ENCODE measurements at places on chromosomes 1 and 21.

GRCh38 chr1:52713590-52713989 is 12.7 kb upstream of the ZYG11B start:
- DNase-seq = no peak

DNA sequence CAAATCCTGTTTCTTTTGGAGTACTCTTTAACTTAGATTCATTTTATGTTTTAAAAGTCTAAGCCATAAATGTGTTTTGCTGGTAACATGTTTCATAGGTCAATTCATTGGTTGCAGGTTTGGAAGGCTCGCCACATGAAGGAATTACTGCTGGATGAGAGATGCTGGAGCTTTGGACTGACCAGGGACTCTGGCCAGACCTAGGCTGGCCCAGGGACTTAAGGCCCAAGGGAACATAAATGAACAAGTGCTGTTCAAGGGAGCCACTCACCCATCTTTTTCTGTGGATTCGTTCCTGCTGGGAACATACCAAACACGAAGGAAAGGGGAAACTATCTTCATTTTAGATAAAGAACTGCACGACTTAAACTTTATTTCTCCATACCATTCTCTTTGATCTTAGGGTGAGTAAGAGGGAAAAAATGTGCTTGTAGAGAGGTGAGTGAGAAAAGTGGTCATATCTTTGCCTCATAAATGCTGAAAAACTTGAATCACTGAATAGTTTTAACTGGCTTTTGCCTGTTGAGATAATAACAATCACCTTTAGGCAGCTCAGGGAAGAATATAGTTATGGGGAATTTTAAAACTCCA is 15.3 kb upstream of the SHCBP1L start:
- no peak for DNase-seq

DNA sequence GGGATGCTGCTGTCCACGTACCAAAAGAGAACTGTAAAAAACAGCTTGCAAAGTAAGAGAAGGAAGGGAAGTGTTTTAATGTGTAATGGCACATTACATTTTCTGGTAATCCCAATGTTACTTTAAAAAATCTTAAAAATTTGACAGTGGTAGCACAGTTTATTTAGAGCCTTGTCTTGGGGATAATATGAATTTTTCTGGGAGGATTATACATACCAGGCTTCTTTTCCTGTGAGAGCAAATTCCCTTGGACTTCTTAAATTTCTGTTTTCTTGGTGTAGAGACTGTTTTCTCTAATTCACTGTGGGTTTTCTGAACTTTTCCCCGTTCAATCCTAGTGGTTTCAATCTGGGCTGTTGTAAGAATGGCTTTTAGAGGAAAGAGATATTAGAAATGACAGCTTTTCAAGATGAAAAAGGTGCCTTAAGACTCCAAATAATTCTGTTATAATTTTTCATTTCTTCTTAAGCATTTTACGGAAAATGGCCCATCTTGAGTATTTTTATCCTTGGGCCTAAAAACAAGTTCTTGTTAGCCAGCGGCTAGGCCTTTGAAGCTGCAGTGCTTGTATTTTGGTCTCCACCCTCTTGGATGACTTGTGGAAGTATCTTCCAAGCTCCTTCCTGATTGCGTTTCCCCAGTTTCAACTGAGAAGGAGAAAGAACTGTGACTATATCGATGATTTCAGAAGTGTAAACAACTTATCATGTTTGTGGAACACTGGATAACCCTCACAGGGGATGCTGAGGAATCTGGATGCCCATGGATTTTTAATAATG is 70.0 kb downstream of the LEPR start:
- no peak for DNase-seq

- DNase-seq = no peak
Observed at GRCh38 chr1:225999912-226000337, 782 bp upstream of the SDE2 start.

- no peak for DNase-seq
Observed at GRCh38 chr1:36100376-36100775, 11.7 kb downstream of the ADPRS start.

DNA sequence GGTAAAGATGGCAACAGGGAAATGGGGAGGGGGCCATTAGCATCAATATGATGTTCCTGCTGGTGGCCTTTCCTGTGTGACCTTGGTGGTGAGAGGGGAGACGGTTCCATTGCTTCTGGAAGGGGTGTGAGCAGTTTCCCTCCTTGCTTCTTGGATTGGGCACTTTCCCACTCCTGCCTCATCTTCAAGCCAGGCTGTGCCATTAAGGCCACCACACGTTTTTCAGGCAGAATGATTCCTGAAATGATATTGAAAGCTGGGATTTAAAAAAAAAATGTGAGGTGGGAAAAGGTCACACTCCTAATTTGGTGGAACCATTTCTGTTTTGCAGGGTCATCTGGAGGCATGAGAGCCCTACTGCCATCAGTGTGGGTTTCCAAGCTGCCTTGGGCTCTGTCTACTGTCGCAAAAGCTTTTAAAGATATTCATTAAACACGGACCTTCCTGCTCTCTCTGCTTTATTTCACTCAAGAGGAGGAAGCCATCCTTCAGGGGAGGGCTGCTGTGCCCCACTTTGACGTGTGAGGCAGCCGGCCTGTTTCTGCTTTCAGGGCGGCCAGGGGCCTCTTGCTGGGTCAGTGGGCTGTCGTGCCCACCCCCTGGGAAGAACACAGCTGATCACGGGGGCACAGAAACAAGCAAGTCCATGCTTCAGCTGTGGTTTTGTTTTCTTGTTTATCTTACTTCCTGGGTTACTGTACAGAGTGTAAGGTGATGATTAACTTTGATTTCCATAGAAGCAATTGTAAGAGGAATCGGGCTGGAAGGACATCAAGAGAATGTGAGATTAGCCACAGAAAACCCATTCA is 8.0 kb downstream of the RIIAD1 start:
- no peak for DNase-seq

GRCh38 chr21:34679051-34679450 is 10.3 kb downstream of the CLIC6 start:
- DNase-seq = no peak

GRCh38 chr21:39675590-39675989 is 62.9 kb downstream of the B3GALT5 start:
- DNase-seq = no peak

GRCh38 chr1:235050911-235051360 is 77.7 kb downstream of the TOMM20 start:
- DNase-seq = no peak

GRCh38 chr1:248730507-248731335 is 24.8 kb downstream of the LYPD8 start:
- no peak for DNase-seq

DNA sequence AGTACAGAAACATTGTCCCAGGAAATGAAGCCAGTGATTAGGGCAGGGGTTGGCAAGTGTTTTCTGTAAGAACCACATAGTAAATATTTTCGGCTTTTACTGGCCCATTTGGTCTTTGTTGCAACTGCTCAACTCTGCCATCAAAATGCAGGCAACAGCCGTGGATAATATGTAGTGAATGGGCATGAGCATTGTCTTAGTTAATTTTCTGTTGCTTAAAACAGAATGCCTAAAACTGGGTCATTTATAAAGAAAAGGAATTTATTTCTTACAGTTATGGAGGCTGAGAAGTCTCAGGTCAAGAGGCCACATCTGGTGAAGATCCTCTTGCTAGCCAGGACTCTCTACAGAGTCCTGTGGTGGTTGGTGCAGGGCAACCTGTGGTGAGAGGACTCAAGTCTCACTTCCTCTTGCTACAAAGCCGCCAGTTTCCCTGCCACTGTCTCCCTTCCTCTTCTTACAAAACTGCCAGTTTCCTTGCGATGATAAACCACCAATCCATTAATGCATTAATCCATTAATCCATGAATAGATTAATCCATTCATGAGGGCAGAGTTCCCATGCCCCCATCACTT is 166.4 kb downstream of the PSMG1 start:
- no peak for DNase-seq

GRCh38 chr1:92583821-92584760 is 97.4 kb upstream of the GFI1 start:
- no peak for DNase-seq

DNA sequence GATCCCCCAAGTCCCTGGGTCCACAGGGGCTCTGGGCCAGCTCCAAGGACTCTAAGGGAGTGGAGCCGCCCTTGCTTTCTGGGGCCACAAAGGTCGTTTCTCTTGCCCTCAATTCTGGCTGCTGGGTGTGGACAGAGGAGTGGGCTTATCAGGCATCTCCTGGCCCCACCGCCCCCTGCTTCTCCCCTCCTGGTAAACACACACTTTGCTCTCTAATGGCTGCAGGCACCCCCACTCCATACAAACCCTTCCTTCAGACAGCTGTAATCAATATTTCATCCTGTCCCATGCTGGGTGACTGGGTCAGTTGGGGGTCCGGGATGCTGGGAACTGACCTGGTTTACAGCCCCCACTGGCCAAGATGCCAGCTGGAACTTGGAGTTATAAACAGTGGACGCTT is 67.5 kb downstream of the PRDM16 start:
- DNase-seq = no peak

DNA sequence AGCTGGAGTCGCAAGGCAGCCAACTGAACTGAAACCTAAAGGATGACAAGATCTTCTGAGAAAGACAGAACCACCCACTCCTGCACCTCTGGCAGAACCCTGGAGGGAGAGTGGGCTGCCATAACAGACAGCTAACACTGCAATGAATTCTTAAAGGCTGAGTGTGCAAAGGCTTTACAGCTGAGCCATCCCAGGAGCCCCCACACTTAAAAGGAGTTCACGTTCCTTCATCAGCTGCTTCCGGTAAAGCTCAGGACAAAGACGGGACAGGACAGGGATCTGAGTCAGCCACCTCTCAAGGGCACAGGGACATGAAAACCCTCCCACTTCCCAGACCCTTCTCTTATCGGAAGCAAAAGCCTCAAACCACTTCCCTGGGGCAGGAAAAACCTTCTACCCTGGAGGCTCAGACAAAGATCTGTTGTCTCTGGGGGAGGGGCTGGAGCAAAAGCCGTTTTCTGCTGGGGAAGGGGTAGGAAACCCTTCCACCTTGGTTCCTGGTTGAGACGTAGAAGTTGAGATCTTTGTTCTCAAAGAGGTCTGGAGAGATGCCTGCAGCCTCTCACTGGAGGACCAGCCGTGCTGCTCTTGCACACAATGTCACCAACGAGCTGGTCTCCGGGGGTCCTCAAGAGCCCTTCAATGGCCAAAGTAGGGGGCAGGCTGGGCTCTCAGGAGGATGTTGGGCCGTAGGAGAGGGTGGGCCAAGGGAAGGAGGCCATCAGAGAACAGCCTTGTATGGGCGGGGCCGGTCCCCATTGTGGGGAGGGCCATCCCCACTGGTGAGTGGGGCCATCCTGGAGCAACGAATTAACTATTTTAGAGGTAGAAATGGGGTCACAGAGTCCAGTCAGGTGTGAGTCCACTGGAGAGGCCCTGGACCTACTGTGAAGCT is 452.4 kb downstream of the PTPRU start:
- DNase-seq = peak; percentile 39

DNA sequence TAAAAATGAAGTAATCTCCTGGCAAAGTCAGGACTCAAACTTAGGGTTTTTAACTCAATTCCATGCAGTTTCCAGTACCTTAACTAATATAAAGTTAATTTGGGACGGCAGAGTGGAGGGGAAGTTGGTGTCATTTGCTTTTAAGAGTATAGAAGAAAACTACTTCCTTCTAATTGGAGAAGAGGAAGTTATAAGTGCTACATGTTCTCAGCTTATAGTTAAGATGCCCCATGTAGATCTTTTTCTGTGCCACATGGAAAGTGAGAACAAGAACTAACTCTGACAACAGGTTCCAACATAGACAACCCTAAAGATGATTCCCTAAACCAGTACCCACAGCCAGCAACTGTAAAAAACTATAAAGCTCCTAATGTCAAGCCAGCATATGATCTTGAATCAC is 11.5 kb downstream of the RRAGC start:
- no peak for DNase-seq

- no peak for DNase-seq
Observed at GRCh38 chr1:81478219-81478618, 322.5 kb upstream of the ADGRL2 start.

GRCh38 chr1:197178998-197179397 is 32.5 kb upstream of the ASPM start:
- DNase-seq = no peak

- DNase-seq = no peak
Observed at GRCh38 chr1:157626099-157626498, 28.2 kb upstream of the FCRL4 start.

GRCh38 chr1:170734412-170735175 is 70.7 kb downstream of the PRRX1 start:
- no peak for DNase-seq

DNA sequence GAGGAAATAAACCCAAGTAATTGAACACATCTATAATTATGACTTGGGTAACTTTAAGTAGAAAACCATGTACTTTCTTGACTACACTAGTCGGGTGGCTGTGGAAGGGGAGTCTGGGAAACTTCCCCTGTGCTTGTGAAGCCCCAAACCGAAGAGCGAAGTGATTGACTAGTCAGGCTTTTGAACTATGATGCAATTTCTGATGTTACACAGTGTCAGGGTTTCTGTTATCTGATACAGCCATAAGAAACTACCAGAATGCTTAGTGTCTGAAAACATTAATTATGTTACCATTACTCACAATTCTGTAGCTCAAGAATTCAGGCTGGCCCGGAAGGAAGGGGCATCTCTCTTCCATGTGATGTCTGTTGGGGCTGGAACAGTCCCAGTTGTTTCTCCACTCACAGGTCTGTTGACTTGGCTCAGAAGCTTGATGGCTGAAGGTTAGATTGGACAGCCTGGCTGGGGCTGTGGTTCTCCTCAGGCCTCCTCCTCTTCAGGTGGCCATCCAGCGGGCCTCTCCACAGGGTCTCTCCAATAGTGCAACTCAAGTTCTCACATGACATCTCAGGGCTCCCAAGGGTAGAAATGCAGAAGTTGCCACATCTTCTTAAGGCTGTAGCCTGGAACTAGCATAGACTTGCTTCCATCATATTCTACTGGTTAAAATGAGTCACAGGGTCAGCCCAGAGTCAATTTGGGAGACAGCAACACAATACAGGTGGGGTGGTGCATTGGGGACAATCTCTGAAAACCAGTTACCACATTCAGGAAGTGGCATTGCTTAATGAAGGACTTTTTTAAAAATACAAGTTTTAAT is 8.3 kb upstream of the C8B start:
- DNase-seq = no peak

GRCh38 chr1:246435421-246436041 is 71.5 kb downstream of the SMYD3 start:
- no peak for DNase-seq

DNA sequence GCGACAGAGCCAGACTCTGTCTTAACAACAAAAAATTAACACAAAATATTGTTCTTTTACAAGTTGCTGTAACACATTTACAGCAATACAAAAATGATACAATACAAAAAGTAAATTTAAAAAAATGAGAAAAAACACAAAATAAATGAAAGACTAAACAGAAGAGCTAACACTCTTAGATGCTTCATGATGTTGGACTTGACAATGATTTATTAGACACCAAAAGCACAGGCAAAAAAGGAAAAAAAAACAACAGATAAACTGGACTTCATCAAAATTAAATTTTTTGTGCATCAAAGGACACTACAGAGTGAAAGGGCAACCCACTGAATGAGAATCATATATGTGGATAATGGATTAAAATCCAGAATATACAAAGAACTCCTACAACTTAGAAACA is 16.4 kb downstream of the GATAD2B start:
- DNase-seq = no peak

Measured in H54 (cell line).